ENCODE measurements at places on chromosomes 3 and 15.

- DNase-seq = no peak
These were observed 32.1 kb downstream of the RBMS3 start for GRCh38 chr3:29312960-29313452.

DNA sequence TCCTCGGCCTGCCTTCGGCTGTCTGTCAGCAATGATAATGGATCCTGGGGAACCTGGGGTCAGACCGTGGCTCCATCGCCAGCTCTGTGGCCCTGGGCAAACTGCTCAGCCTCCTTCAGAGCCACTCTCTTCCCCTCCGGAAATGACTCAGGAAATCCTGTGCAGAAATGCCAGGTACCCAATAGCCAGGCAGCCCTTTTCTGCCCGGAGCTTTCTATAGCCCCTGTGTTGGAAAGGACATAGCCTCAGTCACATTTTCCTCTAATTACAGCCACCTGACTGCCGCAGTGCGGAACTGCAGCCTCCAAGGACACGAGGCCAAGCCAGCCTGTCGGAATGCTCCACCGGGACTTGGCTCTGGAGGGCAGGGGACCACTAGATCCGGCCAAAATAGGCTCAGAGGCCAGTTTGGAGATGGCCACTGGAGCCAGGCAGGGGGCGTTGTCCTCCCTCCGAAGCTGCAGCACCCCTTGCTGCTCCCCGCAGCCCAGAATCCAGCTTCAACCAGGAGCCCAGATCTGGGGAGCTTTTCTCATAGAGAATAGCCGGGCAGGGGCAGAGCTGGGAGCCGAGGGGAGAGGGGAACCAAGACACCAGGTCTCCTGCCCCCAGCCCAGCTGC, 11.6 kb upstream of the ZXDC start:
- DNase-seq = no peak

DNA sequence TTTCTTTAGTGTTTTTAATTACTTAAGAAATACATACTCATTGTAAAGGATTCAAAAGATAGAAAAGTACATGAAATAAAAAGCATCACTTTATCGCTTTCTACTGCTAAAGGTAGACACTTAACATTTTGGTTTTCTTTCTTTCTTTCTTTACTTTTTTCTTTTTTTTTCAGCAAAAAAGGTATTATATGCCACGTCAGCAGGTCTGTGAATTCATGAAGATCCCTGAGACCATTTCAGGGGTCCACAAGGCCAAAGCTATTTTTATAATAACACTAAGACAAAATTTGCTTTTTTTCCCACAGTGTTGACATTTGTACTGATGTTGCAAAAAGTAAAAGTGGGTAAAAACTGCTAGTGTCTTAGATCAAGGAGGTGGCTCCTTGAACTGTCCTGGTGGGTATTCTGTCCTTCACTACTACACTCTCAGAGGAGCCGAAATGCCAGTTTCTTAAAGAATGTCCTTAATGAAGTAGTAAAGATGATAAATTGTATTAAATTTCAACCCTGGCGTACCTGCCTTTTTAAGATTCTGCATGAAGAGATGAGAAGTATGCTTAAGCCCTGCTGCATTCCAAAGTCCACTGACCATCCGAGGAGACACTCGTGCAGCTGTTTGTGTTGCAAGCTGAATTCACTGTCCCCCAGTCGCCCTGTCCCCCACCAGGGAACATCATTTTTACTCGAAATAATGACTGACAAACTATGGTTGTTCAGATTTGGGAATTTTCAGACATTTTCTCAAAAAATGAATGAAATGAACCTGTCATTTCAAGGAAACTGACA, 106.7 kb upstream of the PIAS1 start:
- no peak for DNase-seq

DNA sequence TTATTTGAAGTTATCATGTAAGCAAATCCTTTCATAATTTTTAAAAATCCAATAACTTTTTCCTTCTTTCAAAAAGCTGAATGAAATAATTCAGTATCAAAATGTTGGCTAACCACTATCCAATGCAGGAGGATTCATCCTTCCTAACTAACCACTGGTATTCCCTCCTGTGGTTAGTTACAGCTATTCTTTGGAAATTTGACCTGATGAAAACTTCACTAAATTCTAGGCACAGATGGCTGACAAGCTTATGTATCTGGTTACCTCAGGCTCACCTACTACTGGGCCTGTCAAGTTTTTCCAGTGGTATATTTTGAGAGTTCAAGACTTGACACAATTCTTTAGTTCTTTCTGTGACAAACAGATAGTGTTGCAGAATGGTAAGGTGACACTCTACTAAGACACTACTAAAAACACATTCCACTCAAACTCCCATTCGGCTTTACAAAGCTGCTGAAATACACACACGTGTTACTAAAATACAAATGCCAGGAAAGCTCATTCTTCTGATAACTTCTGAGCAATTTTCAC, 15.8 kb downstream of the NPTN start:
- peak; percentile 55 for DNase-seq

GRCh38 chr15:25619076-25619475, 180.3 kb upstream of the UBE3A start:
- no peak for DNase-seq

DNA sequence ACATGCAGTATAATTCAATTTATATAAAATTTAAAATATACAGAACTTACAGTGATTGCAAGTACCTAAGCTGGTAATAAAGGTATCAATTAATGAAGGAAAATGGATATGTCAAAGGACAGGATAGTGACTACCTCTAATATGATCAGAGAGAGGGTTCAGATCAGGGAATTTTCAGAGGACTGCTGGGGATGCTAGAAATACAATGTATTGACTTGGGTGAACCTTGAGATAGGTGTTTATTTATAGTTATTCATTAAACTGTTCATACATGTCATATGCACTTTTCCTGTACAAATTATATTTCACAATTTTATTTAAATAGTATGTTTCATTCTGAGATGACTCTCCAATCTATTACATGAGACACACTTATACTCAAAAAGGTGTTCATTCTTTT, 554.1 kb downstream of the FHIT start:
- DNase-seq = no peak
